ENCODE measurements at places on chromosomes 12 and 14. TPM values are rescaled to one million over a fixed set of nuclear protein-coding genes. Genes with fewer than 3 reads are reported as not detected.

The OR6C2 gene
- total RNA-seq = not detected

The CLEC4C gene
- 0.29 TPM for total RNA-seq

The NCKAP5L gene
- total RNA-seq = 21.3 TPM

The MANSC4 gene
- total RNA-seq = 0.29 TPM

The ARHGDIB gene
- 40.1 TPM for total RNA-seq

Measured in metanephros (tissue), 2 donors.